ENCODE measurements at places on chromosomes 5 and 9.

- no peak for DNase-seq
Observed at GRCh38 chr5:69048230-69048629, 45.6 kb upstream of the SLC30A5 start.

DNA sequence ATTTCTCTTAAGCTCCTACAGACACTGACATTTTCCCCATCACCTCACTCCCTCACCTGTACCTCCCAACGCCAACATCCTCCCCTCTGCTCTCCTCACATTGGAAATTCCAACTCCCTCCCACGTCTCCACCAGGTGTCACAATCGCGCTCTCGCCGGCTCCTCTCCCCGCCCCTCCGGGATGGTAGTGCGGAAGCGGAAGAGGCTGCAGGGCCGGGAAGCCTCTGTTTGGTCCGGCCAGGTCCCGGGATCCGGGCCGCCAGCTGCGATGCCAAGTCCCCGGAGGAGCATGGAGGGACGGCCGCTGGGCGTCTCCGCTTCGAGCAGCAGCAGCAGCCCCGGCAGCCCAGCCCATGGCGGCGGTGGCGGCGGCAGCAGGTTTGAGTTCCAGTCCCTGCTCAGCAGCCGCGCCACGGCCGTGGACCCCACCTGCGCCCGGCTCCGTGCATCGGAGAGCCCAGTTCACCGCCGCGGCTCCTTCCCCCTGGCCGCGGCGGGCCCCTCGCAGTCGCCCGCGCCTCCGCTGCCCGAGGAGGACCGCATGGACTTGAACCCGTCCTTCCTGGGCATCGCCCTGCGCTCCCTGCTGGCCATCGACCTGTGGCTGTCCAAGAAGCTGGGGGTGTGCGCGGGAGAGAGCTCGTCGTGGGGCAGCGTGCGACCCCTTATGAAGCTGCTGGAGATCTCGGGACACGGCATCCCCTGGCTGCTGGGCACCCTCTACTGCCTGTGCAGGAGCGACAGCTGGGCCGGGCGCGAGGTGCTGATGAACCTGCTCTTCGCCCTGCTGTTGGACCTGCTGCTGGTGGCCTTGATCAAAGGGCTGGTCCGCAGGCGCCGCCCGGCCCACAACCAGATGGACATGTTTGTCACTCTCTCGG lies at the start of gene PLPP6:
TSS of gene PLPP6 (plus strand) at position 187 of the 881 bp plus-strand sequence. CDS start at position 269, 82 bp downstream.
- peak; percentile 83 for DNase-seq

GRCh38 chr9:14251154-14252071 lies 62.5 kb downstream of the NFIB start:
- DNase-seq: peak; percentile 96

- DNase-seq: no peak
Observed at GRCh38 chr5:173537228-173537627, 79.2 kb downstream of the BOD1 start.

GRCh38 chr9:20815923-20816703 lies 132.1 kb downstream of the FOCAD start:
- DNase-seq: no peak

GRCh38 chr5:127369796-127370195 lies 79.2 kb downstream of the MEGF10 start:
- DNase-seq: no peak

DNA sequence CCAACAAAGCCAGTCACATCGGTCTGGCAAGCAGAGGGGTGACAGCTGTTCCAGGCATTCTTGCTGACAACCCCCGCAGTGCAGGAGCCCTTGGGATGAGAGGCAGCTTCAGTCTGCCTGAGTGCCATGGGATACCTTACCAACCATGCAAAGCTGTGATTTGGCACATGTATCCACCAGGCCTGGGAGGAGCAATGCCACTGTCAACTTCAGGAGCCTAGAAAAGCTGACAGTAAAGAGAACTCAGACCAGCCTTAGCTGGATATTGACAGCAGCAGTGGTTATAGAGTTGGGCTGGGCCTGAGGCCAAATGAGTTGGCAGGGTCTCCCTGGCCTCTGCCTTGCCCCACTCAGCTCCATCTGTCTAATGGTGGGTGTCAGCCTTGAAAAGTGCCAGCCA lies 10.1 kb upstream of the PLPPR1 start:
- DNase-seq: no peak
